Pulmonary artery endothelial cell (primary cell): ENCODE measurements at places on chromosomes 3 and 15.

GRCh38 chr3:115851571-115851970, 228.3 kb downstream of the GAP43 start:
- DNase-seq, result no peak

DNA sequence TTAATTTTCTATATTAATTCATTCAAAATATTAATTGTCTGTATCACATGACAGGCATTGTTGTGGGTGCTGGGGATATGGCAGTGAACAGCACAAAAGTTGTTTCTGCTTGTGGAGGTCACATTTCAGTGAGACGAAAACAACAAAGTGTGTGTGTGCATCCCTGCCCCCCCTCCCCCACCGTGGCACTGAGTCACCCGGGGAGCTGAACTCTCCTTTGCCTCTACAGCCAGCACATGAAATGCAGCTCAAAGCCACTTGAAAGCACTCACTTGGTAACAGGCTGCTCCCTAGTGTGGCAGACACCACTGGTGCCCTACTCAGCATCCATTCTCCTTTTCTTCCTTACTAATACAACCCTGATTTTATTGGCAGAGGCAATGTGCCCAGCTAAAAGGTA, 16.9 kb upstream of the SCAMP5 start:
- no peak for DNase-seq

DNA sequence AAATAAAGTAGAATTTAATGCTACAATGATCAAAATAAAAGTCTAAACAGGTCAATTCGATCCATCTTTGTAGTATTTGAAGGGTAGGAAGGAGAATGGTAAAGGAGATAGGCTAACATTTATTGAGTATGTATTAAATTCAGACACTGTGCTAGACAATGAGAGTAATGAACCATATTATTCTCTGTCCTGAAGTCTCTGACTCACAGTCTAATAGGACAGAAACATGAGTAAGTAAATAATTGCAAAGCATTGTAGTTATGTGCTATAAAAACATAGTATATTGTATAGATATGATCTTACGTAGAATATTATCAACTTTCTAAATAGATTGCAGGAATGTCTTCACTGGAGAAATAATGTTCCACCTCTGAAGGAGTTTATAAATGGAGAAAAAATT, 64.5 kb downstream of the MDFIC2 start:
- no peak for DNase-seq

DNA sequence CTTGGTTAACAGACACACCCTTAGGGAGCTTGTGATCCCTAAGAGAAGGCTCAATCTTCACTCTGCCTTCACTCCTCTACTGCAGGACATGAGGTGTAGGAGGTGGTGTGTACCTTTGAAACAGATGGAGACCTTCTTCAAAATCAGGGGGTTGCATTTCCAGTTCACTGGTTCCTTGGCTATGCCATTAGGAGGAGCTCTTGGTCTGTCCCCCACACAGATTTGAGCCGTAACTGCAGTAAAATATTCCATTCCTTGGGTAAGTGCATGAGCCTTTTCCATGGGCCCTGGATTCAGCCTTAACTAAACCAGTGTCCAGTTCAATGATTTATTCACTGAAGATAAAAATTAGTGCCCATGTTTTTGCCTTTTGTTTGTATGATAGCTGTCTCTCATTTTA, 144.6 kb downstream of the MCTP2 start:
- no peak for DNase-seq

- peak; percentile 26 for DNase-seq
Observed at GRCh38 chr15:63015618-63016017, 26.9 kb upstream of the TPM1 start.

GRCh38 chr15:71203586-71204474, 88.6 kb downstream of the THSD4 start:
- DNase-seq, result no peak

DNA sequence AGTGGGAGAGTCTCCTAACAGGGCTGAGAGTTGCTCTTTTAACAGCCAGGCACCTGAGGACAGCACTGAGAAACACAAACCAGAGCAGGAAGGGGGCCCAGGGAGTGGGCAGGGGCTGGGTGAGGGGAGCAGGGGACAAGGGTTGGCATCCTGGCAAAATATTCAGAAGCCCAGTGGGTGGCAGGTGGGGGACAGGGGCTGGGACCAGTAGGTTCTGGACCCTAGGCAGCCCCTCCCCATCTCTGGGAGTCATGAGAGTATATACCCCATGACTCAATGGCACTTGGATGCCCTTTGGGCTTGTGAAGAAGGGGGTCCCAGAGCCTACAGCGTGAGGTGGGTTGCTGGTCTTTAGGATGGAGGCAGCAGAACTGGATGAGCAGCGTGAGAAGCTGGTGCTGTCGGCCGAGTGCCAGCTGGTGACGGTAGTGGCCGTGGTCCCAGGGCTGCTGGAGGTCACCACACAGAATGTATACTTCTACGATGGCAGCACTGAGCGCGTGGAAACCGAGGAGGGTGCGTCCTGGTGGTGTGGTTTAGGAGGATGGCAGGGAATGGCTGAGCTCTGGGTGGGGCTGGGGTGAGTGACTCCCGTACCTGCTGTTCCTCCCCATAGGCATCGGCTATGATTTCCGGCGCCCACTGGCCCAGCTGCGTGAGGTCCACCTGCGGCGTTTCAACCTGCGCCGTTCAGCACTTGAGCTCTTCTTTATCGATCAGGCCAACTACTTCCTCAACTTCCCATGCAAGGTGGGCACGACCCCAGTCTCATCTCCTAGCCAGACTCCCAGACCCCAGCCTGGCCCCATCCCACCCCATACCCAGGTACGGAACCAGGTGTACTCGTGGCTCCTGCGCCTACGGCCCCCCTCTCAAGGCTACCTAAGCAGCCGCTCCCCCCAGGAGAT, 24.2 kb downstream of the NBEAL2 start:
- DNase-seq, result no peak
